ENCODE measurements at places on chromosomes 5 and 9.

DNA sequence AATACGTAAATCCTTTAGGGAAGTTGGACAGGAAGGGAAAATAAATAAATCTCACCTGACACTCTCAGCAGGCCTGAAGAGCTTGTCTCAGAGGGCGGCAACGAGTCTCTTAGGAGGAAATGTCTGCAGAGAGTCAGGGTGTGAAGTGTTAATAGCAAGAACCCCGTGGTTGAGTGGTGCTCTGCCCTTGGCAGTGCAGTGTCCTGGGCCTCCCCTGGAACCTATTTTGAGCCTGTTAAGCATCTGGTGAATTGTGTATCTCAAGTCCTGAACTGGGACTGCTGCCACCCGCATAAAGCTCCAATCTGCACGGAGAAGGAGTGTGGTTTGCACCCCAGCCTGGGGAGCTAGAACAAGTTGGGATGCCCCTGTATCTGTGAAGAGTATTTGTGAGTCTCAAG, 211.8 kb downstream of the GOLPH3 start:
- DNase-seq = no peak

GRCh38 chr9:70554881-70555280, 140.4 kb upstream of the KLF9 start:
- no peak for DNase-seq

GRCh38 chr9:24614070-24614469, 68.4 kb upstream of the IZUMO3 start:
- DNase-seq = no peak

- no peak for DNase-seq
Measured at GRCh38 chr9:127349483-127350113, 47.4 kb upstream of the SLC2A8 start.

DNA sequence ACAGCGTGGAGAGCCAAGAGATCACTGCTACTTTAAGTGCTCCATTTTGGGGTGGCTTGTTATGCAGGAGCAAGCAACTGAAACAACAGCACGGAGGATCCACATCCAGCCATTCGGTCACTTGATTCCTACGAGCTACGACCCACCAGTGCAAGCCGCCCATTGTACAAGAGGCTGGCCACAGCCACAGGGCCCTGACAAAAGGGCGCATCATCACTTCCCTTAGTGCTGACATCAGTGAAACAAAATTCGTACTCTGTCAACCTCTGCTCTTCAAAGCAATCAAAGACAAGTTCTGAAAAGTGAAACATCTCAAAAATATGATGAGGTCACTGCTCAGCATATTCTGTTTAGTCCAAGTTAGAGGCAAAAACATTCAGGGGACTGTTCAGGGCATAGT, 168.4 kb downstream of the GADD45G start:
- DNase-seq = no peak

- no peak for DNase-seq
Measured at GRCh38 chr9:35826071-35826701, 2.3 kb downstream of the FAM221B start.

GRCh38 chr9:134594078-134594941, 47.3 kb upstream of the COL5A1 start:
- no peak for DNase-seq

All from stimulated activated CD8-positive, alpha-beta memory T cell treated with anti-CD3 and anti-CD28 coated beads, Interleukin-4, amount 100 ng/mL, for 24 hours (primary cell).